HS-27A (cell line): ENCODE measurements at places on chromosomes 1 and 21.

DNA sequence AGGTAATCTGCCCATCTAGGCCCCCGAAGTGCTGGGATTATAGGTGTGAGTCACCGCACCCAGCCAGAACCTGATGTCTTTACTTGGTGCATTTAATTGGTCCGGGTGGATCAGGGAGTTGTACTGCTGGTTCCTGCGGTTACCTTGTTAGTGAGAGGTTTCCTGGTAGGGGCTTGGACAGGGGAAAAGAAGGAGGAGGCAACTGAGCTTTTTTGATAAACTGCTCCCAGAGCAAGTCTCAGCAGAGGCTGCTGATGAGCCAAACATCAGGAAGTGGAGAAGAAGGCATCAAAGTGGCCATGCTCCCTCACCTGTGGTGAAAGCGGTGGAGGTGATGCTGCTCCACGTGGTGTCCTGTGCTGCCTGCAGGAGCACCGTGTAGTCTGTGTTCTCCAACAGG is 161.5 kb upstream of the KIAA0040 start:
- no peak for DNase-seq

- DNase-seq: no peak
Observed at GRCh38 chr1:59814180-59814900, 409 bp upstream of the HOOK1 start.

GRCh38 chr1:25688390-25689119 is 72.0 kb downstream of the MAN1C1 start:
- DNase-seq: no peak

DNA sequence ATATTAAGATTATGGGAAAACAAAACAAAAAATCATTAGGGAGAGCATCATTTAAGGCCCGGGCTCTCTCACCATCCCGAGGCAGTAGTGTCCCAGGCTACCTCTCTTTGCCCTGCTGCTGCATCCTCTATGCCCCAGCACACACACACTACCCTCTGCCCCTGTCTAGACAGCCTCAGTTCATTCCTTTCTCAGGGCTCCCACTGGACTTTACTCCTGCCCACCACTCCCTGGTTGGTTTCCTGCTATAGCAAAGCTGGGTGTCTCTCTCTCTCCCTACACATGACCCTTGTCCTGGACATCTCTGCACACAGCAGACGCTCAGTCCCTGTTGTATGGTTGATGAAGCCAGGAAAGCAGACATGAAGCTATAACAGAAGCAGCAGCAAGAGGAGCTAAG is 30.7 kb downstream of the GNG12 start:
- no peak for DNase-seq

GRCh38 chr21:27190601-27191000 is 223.7 kb upstream of the ADAMTS5 start:
- DNase-seq: peak; percentile 65

DNA sequence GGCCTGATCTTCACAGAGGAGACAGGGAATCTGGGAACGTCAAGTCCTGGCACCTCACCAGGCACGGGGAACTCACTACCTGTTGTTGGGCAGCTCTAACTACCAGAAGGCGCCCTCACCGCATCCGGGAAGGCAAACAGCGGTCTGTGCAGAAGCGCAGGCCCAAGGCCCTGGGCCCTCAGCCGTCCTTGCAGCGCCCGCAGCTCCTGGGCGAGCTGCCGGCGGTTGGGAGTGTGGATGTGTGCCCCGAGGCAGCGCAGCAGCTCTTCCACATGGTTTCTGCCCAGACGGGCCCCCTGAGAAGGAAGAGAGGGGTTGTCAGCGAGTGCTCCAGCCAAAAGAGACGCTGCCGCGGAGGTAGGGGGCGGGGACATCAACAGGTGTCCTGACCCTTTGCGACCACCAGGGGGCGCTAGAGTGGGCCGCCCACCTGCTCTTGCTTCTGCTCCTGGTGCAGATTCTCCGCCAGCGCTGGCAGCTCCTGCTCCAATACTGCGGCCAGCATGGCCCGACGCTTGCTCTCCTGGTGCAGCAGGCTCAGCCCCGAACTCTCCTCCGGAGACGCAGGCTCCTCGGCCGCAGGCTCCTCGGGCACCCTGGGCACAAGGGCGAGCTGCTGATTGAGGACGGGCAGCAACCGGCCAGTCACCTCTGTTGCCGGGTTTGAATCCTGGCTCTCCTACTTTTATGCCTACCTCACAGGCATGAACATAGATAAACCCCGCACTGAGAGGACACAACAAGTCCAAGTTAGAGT is 9.3 kb downstream of the MAP3K6 start:
- no peak for DNase-seq

- no peak for DNase-seq
Observed at GRCh38 chr1:235246022-235246948, 81.7 kb downstream of the ARID4B start.

- no peak for DNase-seq
Observed at GRCh38 chr1:98749152-98749756, 87.7 kb downstream of the SNX7 start.

GRCh38 chr1:36387141-36387949 is 1.6 kb upstream of the STK40 start:
- DNase-seq: no peak

- no peak for DNase-seq
Observed at GRCh38 chr1:221631556-221631955, 110.3 kb downstream of the DUSP10 start.
